ENCODE measurements at places on chromosomes 5 and 9.

DNA sequence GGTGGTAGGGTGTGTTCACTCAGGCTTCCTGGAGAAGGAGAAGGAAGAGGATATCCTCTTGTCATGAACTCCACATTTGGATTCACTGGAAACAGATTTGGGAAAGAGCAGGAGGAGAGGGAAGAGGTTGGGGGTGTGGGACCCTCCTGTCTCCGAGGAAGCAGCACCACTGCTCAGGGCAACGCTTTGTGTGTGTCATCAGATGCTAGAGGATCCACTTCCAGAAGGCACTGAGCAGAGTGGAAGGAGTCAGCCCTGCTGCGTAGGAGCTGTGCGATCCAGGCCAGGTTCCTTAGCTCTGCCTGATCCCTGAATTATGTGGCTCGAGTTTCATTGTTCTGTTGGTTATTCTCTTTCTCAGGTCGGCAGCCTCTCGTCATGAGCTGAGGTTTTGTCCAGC, 37.3 kb upstream of the TJP2 start:
- DNase-seq: no peak

DNA sequence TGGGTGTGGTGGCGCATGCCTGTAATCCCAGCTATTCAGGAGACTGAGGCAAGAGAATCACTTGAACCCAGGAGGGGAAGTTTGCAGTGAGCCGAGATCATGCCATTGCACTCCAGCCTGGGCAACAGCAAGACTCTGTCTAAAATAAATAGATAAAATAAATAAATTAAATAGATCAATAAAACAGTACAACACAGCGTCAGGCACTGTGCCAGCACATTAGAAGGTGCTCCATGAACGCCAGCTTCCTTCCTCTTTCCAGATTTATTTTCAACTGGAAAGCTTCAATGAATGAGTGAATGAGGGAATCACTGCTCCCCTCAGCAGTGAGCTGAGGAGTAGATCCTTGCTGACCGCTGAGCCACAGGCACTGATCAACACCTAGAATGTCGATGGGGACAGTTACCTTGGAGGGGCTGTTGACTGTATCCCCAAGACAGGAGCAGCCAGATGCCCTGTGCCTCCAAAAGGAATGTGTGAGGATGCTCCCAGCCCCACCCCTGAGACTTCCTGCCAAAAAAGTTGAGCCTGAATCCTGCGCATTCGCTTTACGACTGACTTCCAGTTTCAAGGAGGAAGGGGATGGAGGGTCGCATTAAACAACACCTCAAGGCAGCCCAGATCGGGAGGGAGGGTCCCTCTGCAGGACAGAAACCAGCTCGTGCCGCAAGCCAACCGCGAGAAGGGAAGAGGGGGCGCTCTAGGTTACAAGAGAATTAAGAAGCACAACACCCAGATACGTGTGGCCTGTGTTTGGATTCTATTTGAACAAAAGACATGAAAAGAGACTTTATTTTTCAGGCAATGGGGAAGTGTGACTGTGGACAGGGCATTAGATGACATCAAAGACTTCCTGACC, 54.0 kb upstream of the CNOT6 start:
- no peak for DNase-seq

- no peak for DNase-seq
Observed at GRCh38 chr5:54990841-54991258, 5.5 kb upstream of the ESM1 start.

DNA sequence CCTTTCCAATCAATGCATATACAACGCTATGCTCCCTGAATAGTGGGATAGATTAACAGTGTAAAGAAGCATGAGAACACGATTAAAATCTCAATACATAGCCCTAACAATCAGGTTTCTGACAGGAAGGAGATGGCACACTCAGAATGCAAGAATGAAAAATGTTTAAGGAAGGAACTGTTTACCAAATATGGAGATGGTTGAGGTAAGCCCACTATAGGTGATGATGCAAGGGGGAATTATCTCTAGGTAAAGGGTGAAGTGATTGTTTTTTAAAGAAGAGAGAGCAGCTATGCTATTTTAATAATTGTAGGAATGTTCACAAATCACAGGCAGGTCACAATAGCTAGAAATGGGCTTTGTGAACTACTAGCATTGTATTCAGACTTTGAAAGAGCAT, 302.4 kb downstream of the CHSY3 start:
- DNase-seq: no peak

- no peak for DNase-seq
Observed at GRCh38 chr9:117114768-117115167, 300.1 kb downstream of the ASTN2 start.

DNA sequence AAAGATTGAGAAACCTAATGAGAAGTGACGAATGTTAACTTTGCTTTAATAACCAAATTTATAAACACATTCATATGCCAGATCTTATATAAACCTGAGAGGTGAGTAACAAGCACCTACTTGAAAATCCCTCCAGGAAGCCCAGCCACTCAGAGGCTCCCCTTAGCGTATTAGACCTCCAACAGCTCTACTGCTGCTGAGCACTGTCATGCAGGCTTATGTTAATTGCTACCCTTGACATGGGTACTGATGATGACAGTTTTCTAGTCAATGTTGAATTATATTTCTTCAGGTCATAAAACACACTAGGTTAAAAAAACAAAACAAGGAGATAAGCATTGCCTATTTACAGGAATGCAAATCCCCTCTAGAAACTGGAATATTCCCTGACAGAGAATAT, 161.2 kb downstream of the MPDZ start:
- no peak for DNase-seq

DNA sequence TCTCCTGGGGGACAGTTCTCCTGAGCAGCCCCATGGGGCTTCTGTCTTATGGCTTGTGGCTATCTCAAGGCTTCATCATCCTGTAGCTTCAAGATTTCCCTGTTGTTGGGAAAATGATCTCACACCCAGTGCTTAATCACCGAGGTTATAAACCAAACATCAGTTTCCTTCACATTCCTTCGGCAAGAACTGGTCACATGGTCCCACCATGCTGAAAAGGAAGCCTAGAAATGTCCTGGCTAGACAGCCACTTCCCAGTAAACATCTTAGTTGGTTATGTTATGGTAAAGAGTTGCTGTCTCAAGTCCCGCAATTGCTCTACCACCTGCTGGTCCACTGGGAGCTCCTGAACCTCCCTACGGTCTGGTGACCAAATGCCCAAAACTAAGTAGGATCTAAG, 66.0 kb downstream of the RAB3C start:
- DNase-seq: no peak

Data from stimulated activated CD8-positive, alpha-beta memory T cell treated with anti-CD3 and anti-CD28 coated beads, Interleukin-2, amount 100 ng/mL, for 1 hour (primary cell).